Karpas-422 (cell line): ENCODE measurements at places on chromosomes 4 and X.

DNA sequence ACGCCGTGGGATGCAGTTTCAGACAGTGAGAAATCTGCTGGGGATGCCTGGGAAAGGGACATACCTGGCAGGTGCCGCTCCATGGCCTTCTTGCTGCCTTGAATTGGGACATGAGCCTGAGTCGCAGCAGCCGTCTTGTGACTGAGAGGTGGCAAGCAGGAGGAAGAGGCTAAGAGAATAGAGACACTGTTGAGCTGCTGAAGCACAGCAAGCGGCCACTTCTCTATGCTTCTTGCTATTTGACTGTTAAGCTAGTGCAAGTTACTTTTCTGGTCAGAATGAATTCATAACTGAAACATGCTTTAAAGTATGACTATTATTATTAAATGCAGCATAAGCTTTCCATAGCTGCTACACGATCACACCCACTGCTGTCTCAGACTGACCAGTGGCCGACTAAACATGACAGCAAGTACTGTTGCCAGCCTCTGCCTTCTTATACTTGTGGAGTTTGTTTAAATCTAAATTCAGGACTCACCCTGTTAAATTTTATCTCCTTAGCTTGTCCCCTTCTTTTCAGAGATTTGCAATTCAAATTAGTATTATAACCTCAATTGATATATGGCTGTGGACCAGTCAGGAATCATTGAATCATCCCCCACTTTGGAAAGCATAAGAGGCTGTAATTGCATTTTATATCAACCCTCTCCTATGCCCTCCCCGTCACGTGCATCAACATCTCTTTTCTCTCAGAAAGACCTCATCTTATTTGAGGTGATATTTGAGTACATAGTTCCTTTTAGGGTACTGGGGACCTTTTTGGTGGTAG is 24.8 kb upstream of the ACSL1 start:
- DNase-seq, result no peak

DNA sequence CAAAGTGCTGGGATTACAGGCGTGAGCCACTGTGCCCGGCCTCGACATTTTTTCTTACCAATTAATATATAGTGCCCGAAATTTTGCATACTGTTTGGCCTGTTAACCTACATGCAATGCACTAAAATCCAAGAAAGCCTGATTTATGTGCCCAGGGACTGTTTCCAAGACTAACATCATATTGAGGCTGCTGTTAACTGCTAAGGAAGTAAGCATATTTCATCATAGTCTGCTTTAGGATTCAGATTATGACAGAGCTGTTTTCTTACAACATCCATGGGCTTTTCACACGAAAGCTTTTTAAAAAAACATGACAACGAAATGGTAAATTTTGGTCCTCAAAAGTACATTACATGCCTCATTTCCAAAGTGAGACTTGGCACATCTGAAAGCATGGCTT is 84.4 kb downstream of the STOX2 start:
- no peak for DNase-seq

DNA sequence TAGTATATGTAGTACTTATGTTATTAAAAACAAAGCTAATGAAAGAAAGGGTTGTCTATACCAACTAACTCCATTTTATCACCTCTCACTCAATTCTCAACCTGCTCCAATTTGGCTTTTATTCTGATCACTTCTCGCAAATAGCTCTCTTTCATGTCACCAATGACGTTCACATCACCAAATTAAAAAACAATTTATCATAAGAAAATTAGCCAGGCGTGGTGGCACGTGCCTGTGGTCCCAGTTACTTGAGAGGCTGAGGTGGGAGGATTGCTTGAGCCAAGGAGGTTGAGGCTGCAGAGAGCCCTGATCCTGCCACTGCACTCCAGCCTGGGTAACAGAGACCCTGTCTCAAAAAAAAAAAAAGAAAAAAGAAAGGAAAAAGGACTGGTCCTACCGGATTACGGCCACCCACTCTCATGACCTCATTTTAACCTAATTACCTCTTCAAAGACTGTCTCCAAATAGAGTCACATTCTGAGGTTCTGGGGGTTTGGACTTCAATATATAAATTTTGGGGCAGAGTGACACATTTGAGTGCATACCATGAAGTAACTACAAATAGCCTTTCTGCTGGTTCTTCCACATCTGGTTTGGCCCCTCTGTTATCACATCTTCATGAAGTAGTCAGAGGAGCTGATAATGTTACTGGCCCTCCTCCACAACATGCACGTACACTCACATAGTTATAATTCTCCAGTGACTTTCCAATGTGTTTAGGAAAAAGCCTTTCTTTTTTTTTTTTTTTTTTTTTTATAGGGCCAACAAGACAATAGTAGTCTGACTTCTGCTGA is 15.8 kb upstream of the RBMX start:
- DNase-seq, result no peak

- no peak for DNase-seq
These were observed 25.7 kb downstream of the ARL9 start for GRCh38 chr4:56531149-56531770.

GRCh38 chr4:175827516-175827915 is 15.5 kb upstream of the GPM6A start:
- no peak for DNase-seq

DNA sequence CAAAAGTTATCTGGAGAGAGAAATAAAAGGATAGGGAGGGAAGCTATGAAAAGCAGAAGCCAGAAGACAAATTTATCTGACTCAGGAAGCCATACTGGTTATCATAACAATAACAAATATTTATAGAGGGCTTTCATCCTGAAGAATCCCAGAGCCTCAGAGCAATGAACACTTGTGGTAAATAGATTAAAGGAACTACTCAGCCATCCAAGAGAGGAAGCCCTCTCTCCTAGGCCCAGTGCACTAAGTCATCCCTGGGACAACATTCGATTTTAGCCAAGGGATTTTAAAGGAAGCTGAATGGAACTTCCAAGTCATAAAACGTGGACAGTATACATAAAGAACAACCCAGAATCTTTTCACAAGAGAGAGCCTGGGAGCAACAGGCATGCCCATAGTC is 76.9 kb downstream of the COL4A6 start:
- DNase-seq, result no peak

- no peak for DNase-seq
These were observed 109.4 kb upstream of the TLL1 start for GRCh38 chr4:165763640-165764039.

DNA sequence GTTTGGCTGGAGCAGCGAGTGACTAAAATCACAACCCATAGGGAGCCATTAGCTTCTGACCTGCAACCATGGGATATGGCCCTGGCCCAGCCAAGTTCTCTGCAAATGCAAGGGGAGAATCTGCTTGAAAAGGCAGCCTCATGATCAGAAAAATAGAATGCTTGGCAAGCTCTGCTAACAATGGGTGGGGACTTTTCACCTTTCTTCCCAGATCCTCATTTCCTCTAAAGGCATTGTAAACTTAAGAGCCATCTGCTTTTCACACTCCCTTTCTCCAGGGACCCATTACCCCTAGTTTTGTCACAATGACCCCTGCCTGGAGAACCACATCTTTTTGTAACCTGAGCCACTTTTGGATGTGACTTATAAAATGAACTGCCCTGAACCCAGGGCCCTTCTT is 104.3 kb downstream of the PARM1 start:
- no peak for DNase-seq

GRCh38 chr4:76028350-76028765 is 5.1 kb upstream of the CXCL10 start:
- DNase-seq, result no peak

GRCh38 chrX:77061022-77061421 is 386.2 kb upstream of the FGF16 start:
- no peak for DNase-seq

DNA sequence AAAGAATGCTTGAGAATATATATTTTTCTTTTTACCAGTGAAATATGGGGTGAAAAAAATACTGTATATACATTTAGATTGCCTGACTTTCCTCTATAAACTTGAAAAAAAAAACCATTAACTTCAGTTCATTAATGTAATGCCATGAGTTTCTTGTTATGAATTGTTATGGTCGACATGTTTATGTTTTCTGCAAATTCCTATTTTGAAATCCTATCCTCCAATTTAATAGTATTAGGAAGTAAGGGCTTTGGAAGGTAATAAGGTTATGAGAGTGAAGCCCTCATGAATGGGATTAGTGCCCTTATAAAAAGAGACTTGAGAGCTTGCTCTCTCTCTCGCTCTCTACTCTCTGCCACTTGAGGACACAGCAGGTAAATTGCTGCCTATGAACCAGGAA is 211.4 kb downstream of the LDB2 start:
- DNase-seq, result no peak

- no peak for DNase-seq
These were observed 152.5 kb upstream of the DCAF8L1 start for GRCh38 chrX:28133763-28134162.

DNA sequence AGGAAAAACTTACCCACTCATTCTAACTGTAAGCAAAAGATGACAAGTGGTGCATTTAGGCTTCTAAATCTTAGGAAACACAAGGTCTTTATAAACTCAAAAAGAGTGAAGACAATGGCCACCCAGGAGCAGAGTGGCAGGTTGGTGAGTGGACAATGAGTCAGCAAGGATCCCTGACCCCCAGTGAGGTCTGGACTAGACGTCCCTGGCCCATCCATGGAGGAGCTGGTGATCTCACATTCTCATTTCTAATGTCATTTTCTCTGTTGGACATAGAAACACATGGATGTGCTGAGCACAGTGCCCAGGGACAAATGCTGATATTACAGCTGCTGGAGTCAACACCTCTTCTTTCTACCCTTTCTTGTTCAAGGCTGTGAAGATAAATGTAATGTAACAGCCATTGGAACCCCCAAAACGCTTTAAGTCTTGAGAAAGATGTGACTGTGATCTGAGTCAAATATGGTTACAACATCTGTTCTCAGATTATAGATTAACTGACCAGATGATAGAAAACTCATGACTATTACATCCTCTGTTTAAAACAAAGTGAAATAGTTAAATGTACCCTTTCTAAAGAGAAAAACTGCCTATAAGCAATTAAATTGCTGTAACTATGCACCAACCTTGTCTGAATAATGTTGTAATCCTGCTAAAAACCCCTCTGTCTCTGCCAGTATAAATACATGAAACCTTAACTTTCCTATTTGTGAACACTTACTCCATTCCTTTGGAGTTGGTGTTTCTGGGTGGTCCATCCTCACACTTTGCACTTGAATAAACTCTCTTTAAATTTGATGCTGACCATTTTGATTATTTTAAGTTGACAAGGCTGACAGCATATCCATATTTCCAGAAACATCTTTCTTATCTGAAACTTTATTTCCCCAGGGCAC is 92.7 kb downstream of the USP46 start:
- no peak for DNase-seq

DNA sequence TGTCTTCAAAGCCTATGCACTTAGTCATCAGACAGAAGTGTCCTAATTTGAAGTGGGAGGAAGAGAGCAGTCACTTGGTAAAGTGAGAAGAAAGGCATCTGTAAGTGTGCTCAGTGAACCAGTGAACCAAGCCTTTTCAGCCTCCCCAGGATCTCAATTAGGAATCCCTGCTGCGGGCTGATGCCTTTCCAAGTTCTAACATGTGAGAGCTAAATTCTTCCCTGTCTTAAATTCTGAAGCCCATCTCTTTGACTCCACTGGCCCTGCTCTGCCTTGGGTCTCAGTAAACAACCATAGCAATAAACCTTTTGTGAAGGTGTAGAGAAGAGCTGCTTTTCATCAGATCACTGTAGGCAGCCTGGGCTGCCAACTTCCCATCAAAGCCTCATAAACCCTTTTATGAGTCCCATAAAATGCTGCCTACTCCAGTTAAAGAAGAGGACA is 701.2 kb upstream of the LCORL start:
- no peak for DNase-seq

DNA sequence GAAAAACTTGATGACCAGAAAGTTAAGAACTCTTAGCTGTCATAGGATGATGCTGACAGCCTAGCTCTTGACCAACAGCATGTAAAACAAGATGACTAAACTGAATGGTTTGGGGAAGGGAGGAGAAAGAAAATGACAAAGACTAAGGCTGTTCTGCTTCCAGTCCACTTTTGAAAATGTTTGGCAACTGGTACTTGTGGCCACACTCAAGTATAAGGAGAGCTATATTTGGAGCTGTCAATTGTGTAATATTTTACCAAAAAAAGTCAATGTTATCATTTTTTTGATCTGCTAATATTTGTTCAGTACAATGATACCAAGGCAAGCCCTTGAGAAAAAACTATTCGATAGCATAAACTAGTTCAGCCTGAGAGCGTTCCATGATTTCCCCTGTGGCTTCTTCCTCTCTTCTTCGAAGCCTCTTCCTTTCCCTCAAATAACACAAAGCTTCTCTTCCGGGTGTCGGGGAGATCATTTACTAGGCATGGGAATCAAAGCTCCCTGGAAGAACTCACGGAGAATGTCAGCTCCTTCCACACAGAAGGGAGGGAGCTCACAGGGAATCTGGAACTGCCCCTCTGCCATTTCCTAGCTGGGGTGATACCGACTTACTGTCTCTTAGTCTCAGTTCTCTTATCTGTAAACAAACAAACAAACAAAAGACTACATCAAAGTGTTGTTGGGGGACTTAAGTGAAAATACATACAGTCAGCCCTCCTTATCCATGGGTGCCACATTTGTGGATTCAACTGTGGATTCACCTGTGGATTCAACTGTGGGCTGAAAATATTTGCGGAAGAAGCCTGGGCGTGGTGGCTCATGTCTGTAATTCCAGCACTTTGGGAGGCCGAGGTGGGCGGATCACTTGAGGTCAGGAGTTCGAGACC is 82.6 kb downstream of the SCD5 start:
- DNase-seq, result no peak

DNA sequence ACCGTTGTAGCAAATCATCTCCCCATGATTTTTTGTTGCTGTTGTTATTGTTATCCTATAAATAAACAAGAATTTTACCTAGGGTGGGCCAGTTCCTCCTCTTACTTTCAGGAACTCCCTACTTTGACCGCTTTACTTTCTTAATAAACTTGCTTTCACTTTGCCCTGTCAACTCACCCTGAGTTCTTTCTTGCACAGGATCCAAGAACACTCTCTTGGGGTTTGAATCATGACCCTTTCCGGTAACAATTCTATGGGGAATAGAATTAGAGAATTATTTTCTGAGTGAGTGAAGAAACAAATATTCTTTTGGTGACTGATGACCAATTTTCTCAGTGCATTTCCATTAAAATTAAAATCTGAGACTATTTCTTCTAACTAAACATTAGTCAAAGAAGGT is 584.0 kb upstream of the TENM3 start:
- DNase-seq, result no peak

DNA sequence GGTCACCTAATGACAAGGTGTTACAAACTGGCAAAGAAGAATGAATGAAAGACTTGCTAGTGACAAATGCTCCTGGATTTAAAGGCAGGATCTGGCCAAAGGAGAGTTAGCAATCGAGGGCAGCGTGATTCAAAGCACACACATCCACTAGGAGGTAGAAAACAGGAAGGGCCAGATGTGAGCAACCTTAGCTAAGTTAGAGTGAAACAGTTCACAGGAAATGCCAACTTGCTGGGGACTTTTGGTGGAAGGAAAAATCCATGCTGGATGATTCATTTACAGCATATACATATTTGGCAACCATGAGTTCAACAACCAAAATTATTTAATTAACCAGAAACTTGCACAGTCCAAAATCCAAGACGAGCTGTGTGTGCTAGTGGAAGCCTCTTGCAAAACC is 276.9 kb downstream of the PTTG2 start:
- DNase-seq, result no peak
